T-helper 22 cell (primary cell): ENCODE measurements at places on chromosomes 5 and 9.
A peak's percentile ranks its signal among the peaks of the same experiment; 100 is the strongest.

- DNase-seq = no peak
These were observed 300.9 kb downstream of the MCTP1 start for GRCh38 chr5:94983861-94984535.

DNA sequence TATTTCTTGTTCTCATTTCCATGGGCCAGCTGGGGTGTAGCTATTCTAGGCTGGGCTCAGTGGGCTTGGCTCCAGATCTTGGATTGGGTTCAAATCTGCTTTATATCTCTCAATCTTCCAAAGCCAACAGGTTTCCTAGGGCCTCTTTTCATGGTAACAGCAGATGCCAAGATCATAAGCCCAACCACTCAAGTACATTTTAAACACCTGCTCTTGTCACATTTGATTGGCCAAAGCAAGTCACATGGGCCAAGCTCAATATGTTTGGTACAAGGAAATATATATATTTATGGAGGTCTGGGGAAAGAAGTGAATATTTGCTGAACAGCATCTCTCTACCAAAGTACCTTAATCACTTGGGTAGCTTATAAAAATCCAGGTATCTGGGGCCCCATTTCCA is 49.5 kb downstream of the MRRF start:
- DNase-seq = no peak

DNA sequence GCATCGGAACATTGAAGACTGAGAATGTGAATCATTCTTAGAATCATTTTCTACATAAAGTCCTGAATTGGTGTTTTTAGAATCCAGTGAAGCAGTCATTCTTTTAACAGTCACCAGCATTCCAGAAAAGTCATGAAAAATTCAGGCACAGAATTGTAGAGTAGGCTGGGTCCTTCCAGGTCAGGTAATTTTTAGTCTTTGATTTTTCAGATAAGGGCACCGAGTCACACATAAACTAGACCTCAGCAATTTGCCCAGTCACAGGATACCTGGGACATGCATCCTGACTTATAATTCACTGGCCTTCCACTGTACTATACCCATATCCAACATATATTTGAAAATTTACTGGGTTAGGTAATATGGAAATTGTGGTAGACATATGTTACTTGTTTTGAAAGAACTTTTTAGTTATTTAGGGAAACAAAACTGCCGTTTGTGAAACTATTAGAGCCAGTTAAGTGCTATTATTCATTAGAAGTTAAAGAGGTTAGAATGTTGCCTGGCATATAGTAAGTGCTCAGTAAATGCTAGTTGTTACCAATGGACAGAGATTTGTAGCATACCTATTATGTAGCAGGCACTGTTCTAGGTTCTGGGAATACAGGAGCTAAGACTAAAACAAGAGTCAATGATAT is 10.9 kb downstream of the MAN2A1 start:
- DNase-seq = no peak

- no peak for DNase-seq
These were observed 58.2 kb upstream of the RXRA start for GRCh38 chr9:134267881-134268724.

DNA sequence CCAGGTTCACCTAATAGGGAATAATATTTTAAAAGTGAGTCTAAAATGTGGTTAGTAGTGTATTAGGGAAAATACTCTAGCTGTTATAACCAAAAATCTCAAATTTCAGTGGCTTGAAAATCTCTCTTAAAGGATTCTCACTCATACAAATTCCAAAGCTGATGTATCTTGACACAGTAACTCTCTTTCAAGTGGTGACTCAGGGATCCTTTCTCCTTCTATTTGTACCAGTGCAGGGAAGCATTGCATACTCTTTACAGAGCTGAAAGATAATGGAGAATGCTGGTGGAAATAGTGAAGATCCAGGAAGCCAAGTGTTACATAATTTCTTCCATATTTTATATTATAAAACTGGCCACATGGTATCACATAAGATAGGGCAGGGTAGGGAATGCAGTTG is 560.2 kb upstream of the CDH9 start:
- no peak for DNase-seq

GRCh38 chr9:114779352-114779845 is 26.4 kb downstream of the TNFSF15 start:
- DNase-seq = no peak

DNA sequence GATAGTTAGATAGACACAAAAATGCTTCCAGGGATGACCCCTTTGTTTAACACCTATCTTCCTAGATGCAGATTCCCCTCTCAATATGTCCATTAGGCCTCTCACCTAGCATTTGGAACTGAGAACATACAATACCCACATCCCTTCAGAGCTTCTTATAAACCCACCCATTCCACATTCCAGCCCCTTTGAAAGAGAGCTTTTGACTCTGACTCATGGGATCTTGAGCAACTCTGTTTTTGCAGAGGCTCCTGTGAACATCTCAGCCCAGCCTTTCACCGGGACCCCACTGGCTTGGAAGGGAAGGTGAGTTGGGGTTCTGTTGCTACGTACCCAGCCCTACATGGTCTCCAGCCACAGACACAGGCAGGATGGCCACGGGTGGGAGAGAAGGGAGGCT is 195.5 kb downstream of the FRMD3 start:
- DNase-seq = no peak

- DNase-seq = no peak
These were observed 286.9 kb downstream of the GADD45G start for GRCh38 chr9:89891591-89892304.

- no peak for DNase-seq
These were observed 46.6 kb downstream of the UGCG start for GRCh38 chr9:111943200-111943599.

DNA sequence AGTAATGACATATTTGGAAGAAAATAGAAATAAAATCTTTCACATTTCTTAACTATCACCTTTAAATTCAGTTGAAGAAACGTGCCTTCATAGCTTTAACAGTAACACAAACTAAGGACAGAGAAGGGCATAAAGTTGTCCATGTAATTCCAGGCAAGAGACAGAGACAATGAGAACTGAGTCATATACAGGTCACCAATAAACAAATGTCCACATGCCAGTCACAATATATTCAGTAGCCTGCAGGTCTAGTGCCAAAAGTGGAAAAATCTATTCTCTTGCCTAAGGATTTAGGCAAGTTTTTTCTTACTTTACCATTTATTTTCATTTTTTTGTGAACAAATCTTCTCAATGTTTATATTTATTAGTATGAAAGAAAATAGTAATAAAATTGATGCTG is 1711.5 kb upstream of the NUDT12 start:
- no peak for DNase-seq

DNA sequence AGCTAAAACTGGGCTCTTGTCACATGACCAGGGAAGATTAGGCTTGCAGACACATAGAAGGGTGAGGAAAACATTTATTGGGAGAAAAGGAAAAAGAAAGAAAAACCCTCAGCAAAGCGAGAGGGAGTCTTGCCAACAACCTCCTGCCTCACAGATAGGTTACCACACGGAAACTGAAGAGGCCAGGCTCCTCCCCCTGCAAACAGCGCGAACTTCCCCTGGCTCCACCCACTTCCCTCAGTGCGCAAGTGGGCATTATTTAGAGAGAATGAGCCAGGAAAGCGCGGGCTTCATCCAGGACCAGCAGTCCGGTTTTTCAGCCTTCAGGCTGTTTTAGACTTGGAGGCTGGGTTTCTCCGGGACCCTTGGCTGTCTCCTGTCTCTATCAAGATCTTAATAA is 70.3 kb downstream of the STK32A start:
- no peak for DNase-seq

- DNase-seq = no peak
These were observed 15.4 kb downstream of the ZNF622 start for GRCh38 chr5:16450163-16450562.

GRCh38 chr5:55629815-55630214 is 82.3 kb downstream of the SLC38A9 start:
- no peak for DNase-seq

- DNase-seq = no peak
These were observed 13.5 kb downstream of the CNTFR start for GRCh38 chr9:34575862-34576596.

DNA sequence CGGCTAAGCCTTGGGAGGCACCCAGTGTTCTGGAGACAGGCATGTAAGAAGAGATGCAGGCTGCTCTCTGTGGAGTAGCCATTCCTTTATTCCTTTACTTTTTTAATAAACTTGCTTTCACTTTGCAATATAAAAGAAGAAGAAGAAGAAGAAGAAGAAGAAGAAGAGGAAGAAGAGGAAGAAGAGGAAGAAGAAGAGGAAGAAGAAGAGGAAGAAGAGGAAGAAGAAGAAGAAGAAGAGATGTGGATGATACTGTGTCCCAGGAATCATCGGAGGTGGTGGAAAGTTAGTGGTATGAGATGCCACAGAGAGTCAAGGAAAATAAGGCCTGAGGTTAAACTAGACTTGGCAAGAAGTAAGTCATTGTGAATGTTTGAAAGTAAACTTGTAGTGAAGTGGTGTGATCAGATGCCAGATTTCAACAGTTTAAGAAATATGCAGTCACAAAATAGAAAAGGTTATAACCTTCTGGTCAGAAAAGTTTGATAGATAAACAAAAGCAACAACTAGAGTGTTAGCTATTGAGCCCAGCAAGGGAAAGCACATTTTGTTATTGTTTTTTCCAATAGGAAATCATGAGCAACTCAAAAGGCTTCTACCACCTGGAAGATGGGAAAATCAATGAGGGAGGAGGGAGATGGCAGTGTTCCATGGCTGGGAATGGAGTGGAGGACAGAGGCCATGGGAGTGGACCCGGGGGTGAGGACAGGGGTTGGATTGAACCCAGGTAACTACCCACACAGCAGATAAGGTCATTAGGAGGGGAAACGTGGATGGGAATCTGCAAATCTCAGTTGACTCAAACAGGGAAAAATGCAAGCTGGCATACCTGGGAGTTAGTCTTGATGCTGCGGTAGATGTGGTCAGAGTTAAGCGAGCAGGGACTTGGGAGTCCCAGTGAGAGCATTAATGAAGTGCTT is 16.8 kb downstream of the AOPEP start:
- DNase-seq = no peak

DNA sequence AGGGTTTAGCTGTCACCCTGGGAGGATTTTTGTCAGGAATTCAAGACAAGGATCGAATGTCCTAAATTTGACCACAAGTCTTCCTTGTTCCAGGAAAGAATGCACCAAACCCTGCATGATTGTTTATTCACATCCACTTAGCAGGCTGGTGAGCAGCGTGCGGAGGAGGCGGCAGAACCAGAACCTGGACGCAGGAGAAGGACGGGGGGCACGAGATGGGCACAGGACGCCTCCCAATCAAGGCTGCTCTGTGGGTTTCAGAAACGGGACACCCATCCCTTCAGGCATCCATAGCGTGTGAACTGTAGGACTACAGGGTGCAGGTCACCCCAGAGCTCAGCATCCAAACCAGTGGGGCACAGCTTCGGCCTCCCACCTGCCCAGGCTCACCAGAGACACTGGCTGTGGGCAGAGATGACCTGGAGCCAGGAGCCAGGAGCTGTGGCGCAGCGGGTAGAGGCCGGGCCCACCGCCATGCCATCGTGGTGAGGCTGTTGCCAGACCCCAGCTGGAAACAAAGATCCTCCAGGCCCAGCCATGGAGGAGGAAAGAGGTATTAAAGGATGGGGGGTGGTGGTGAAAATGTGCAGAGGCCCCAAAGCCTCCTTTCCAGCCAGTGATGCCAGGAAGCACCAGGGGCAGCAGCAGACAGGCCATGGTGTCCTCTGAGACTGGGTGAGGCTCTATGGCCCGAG is 32.3 kb upstream of the ADAMTS2 start:
- DNase-seq = no peak

- no peak for DNase-seq
These were observed 17.9 kb upstream of the GRHPR start for GRCh38 chr9:37404590-37404989.

DNA sequence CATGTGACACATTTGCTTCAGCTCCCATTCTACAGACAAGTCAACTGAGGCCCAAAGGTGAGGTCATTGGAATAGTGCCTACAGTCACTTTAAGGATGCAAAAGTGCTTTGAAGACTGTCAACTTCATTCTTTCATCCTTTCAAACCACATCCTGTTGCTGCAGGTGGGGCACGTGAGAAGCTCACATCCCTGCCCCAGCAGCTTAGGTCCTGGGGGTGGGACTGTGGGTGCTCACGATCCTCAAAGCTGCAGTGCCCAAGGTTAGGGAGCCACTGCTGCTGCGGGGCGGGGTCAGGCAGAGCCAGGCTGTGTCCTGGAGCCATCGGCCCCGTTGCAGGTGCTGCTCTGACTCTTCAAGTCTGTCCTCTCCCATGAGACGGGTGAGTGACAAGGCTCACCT is 57.9 kb upstream of the IER5L start:
- DNase-seq = peak; percentile 60

- no peak for DNase-seq
These were observed 142.9 kb downstream of the SLCO4C1 start for GRCh38 chr5:102153003-102153759.

DNA sequence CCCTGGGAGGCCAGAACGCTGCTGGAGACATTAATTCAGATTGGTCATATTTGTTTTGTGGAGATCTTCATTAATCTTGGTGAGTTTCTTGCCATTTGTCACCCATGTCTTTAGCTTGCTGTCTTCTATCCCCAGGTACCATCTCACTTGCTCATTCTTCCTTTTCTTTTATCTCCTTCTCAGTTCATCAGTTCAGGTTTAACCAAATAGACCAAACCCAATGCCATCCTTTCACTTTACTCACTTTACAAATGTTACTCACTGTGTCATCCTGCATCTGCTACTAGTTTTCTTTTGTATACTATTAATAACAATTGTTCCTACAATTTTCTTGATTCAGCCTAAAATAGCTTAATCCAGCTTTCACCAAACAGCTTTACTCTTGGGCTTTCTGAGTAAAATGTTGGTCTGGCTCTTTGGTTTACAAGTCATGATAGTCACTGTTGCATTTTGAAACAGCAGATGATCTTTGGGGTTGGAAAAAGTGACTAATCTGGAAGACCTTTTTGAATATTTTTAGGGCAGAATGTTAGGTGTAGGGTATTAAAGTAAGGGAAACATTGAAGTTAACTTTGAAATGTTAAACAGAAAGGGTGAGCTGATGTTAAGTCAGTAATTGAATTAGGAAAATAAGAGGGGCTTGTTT is 246.9 kb downstream of the ZSWIM6 start:
- no peak for DNase-seq

- no peak for DNase-seq
These were observed 791.2 kb downstream of the MAT2B start for GRCh38 chr5:164296603-164297080.

DNA sequence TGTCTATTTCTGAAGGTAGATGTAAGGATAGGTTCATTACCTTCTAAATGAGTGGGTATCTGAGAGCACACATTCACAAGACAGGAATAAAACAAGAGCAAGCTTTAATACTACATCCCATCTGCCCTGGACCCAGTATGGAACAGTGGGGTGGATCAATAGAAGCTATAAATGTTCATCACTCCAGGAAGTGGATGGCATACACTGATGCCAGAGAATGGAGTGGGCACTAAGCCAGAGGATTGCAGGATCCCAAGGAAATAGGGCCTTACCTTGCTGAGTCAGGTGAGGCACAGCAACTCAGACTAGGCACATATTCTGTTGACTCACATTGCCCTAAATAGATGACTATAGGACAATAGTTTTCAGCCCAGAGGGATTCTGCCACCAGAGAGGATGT is 21.3 kb upstream of the COX7C start:
- DNase-seq = no peak

- no peak for DNase-seq
These were observed 198.0 kb upstream of the TUSC1 start for GRCh38 chr9:25876248-25876647.

GRCh38 chr9:124309667-124310084 is 51.9 kb downstream of the NEK6 start:
- DNase-seq = no peak
